RWPE2 (cell line): ENCODE measurements at places on chromosomes 1 and 21.

DNA sequence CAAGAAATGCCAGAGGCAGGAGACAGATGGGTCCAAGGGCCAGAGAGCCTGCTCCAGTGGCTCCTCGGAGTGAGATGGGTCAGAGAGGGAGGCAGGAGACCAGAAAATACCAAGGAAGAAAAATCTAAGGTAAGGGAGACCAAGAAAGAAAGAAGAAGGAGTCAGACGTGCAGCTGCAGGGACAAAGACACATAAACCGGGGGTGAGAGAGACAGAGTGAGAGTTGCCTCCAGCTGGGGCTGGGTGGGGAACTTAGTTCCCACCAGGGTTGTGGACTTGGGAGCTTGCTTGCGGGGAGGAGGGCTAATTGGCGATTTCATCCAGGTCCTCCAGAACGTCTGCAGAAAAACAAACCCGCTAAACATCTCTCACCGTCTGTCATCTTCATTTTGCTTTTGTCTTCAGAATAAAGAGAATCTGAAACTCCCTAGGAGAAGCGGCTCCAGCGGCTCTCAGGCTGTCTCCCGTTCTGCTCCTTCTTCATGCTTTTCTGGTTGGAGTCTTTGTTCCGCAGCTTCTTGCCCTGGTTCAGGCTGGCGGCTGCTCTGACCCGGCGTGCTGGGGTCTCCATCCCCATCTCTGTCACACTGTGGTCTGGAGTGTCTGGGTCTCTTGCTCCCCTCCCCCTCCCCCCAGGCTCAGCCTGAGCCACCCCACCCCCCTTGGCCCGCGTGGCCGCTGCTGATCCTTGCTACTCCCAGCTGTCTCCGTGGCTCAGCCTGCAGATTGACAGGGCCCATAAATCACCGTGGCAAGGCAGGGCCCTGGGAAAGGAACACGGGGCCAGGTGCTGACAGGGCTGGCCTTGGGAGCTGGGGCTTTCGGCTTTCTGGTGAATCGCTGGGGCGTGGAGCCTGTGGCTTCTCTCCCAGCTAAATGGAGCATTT lies 66.6 kb downstream of the UBIAD1 start:
- DNase-seq, result no peak

DNA sequence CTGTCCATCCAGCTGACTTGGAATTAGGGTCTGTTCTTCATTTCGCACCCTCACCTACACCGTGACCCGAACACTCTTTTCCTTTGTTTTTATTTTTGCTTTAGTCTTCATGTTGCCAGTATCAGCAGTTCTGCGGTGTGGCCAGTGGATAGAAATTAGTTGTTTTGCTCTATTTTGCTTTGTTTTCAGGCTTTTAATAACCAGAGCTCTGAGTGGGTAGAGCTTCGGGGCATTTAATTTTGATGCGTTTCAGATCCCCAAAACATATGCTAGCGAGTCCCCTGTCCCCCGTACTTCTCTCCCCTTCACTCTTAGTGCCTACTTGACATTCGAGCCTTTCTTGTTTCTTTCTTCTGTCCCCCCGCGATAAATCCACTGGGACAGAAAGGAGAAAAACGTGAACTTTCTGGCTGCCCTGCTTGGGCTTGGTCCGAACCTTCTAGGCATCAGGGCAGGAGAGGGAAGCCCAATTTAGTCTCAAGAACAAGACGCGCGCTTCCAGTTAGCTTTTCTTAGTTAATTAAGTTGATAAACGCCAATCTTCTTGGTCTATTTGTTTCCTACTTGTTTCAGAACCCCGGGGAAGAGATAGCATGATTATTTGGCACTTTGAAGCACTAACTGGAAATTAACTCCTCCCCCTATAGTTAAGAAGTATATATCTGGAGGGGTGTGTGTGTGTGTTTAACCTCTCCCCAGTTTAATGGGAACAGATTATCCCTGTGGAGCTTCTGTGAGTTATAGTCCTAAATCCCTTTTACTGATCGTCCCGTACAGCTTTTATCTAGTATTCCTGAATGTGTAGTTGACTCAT lies 839 bp downstream of the SWT1 start:
- no peak for DNase-seq

GRCh38 chr1:56578963-56579875 lies at the start of gene PLPP3:
TSS of gene PLPP3 (minus strand) at chr1:56579563. CDS start at chr1:56579016, 547 bp downstream.
- DNase-seq, result peak; percentile 83

DNA sequence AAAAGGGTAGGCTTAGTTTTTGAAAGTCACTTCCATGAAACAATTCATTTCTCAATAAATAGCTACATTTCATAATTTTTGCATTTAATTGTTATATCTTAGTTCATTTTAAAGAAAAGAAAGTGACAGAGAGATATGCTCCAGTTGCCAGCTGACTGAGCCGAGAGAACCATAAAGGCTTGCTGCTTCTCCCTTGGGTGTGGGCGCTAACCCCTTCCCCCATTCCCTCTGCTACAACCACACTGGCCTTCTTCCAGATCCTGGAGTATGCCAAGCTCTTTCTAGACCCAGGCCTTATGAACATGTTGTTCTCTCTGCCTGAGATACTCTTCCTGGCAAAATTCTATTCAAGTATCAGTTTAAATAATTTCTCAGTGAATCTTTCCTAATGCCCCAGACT lies 12.3 kb downstream of the SORT1 start:
- DNase-seq, result no peak

- DNase-seq, result no peak
Observed at GRCh38 chr1:189567890-189568289, 909.8 kb downstream of the BRINP3 start.

DNA sequence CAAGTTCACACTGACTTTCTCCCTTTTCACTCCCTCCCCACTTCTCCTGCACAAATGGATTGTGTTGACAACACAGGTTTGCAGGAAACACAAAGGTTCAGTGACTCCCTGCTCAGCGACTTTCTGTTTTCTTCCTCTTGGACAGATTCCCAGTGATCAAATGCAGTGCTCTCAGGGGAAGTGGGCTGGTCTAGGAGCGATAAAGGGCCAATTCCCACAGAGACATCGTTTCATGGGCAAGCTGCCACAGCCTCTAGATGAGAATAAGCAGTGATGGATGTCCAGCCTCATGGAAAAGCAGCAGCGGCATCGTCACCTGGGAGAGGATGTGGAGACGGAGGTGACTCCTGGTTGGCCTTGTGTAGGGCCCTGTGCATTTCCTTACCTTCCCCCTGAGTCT lies 30.6 kb downstream of the FYB2 start:
- no peak for DNase-seq

GRCh38 chr1:211928993-211929637 lies 98.6 kb upstream of the LPGAT1 start:
- DNase-seq, result no peak
